PC-3 (cell line): ENCODE measurements at places on chromosomes 3 and 15.

DNA sequence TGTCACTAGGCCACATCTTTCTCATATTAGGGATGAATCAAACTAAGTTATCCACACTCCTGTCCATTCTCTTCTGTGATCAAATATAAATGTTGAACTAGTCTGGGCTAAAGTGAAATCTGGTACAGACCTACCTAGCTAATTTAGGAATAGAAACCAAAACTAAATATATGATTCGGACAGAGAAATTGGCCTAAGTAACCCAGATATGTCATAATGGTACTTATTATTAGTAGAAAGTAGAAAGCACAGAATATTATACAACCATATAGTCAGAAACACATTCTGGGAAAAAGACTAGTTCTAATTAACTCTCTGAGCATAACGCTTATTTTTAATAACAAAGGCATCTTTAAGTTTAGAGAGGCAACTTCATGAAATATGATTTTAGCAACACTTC is 389.0 kb downstream of the LSAMP start:
- no peak for DNase-seq

DNA sequence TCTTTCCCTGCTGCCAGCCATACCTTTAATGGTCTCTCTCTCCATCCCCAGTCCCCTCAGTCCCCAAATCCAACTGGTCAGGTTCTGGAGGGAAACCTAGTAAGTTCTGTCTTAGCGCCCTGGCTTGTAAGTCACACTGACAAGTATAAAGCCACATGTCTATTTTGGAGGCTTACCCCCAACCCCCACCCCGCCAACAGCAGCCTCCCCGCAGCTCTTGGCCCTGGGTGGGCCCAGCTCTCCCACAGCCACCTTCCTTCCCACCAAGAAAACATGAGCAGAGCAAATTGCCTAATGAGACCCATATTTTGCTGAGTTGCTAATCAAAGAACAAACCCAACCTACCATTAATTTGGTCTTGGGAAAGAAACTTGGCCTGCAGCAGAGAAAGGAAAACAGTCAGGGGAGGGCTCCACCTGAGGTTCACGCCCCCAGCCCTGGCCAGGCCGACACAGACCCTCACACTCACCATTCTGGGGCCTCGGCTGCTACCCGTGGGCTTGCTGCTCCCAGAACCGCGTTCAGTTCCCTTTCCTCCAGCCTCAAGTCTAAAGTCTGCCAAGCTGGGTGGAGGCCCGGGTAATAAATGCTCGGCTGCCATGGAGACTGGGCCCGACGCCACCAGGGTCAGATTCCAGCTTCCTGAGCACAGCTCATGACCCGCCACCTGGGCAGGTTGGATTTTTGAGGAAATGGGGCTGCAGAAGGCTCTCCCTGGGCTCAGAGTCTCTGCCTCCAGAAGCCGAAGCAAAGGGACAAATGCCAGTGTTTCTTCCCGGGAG is at the start of gene CALML4:
Gene CALML4 (minus strand): TSS at position 557 of the 782 bp plus-strand sequence. CDS start 85 bp downstream, at position 472.
- DNase-seq = peak; percentile 39

GRCh38 chr3:27681249-27681748 is 40.8 kb downstream of the EOMES start:
- peak; percentile 82 for DNase-seq

DNA sequence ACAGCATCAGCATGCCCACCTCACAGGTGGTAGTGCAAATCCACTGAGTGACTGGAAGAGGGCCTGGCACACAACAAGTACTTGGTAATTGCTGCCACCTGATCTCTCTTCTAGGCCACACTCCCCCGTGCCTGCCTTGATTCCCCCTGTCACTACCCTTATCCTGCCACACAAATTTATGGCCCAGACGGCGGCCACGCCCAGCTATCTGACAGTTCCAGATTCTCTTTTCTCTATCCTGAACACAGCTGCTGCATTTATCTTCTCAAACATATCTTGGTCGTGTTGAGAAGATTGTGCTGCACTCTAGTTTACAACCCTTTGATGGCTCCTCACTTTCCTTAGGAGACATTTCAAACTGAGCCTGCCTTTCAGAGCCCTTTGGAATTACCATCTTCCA is 585.2 kb downstream of the NTRK3 start:
- DNase-seq = no peak

- DNase-seq = no peak
Measured at GRCh38 chr15:90765531-90765930, 48.4 kb downstream of the BLM start.

- DNase-seq = peak; percentile 58
Measured at GRCh38 chr3:30607032-30607833, 832 bp downstream of the TGFBR2 start.

GRCh38 chr15:38229705-38230310 is 22.8 kb upstream of the SPRED1 start:
- DNase-seq = peak; percentile 81

- DNase-seq = peak; percentile 77
Measured at GRCh38 chr3:150238995-150239619, 169.0 kb upstream of the TSC22D2 start.

- peak; percentile 86 for DNase-seq
Measured at GRCh38 chr15:42100021-42100800, 5.8 kb upstream of the PLA2G4D start.

- DNase-seq = no peak
Measured at GRCh38 chr3:46613313-46614005, 1.1 kb downstream of the FAM240A start.

DNA sequence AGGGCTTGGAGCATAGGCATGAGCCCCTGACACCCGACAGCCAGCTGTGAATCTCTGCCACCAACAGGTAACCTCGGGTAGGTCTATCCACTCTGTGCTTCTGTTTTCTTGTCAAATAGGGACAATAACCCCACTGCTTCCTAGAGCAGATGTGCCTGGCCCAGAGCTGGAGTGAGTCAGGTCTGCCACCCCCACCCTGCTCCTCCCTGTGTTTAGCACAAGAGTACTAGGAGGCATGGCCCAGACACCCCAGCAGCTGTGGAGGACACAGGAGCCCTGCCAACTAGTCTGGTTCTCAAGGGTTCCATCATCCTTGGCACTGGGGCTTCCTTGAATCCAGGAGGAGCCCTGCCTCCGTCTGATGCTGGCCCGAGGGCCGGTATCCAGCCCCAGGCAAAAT is 33.7 kb upstream of the TMEM115 start:
- no peak for DNase-seq

- peak; percentile 26 for DNase-seq
Measured at GRCh38 chr3:177483182-177483967, 286.1 kb upstream of the TBL1XR1 start.

- DNase-seq = no peak
Measured at GRCh38 chr15:42602501-42602900, 27.1 kb downstream of the STARD9 start.
